Nasal cavity respiratory epithelium epithelial cell of viscerocranial mucosa (primary cell): ENCODE measurements at places on chromosomes 13 and 19. TPM values are rescaled to one million over a fixed set of nuclear protein-coding genes. Genes with fewer than 3 reads are reported as not detected.

The PDX1 gene
- total RNA-seq, result not detected in 2 replicates

The JAK3 gene
- total RNA-seq, result 0.34 and 0.78 TPM in 2 replicates

The RPL18 gene
- 1,268 and 2,578 TPM in 2 replicates for total RNA-seq

The LYL1 gene
- 0.50 and 0.68 TPM in 2 replicates for total RNA-seq

The HRC gene
- under 0.01 TPM in 1 of 2 replicates, not detected in the other for total RNA-seq
